ENCODE measurements at places on chromosomes 4 and X. TPM values are rescaled to one million over a fixed set of nuclear protein-coding genes. Genes with fewer than 3 reads are reported as not detected.

COL4A6 gene
- total RNA-seq = 2.4 TPM

DNA sequence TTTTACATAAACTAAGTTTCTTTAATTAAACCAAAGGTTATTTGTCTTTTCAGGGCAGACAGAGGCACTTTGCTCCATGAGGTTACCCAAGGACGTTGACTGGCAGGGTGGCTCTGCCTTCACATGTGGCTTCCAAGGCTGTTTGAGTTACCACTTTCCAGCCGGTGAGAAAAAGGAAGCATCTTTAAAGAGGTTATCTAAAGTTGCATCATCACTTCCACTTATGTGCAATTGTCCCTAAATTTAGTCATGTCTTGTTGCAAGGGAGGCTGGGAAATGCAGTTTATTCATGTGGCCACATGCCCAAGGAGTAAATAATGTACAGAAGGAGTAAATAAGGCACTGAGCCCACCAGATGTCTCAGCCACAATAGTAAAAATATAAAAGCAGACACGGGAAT, 29.0 kb upstream of the RAP1GDS1 start:
- no peak overlapping the region for H3K27ac ChIP-seq
- no peaks in the 10 kb centered on the region for H3K36me3 ChIP-seq
- no peaks in the 10 kb centered on the region for H3K4me1 ChIP-seq
- no peaks in the 10 kb centered on the region for H3K27me3 ChIP-seq

MFAP3L gene
- total RNA-seq = 8.4 TPM

SOD3 gene
- 0.25 TPM for total RNA-seq

DNA sequence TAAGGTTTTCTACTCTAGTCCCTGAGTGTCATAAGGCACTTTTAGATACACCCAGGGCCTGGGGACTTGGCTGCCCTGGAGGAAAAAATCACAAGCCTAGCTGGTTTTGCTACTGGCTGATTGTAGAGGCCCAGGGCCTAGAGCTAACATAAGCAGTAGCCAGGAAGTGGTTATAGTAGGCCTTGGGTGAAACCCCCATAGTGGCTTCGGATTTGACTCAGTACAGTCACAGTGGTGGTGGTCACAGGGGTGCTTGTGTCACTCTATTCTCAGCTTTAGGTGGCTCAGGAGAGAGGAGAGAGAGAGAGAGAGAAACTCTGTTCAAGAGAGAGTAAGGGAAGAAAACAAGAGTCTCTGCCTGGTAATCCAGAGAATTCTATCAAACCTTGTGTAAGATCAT, 194.5 kb upstream of the EDA2R start:
- DNase-seq = no peak
- no peaks in the 10 kb centered on the region for H3K27me3 ChIP-seq
- no peaks in the 10 kb centered on the region for H3K36me3 ChIP-seq
- no peaks in the 10 kb centered on the region for H3K4me1 ChIP-seq

DNA sequence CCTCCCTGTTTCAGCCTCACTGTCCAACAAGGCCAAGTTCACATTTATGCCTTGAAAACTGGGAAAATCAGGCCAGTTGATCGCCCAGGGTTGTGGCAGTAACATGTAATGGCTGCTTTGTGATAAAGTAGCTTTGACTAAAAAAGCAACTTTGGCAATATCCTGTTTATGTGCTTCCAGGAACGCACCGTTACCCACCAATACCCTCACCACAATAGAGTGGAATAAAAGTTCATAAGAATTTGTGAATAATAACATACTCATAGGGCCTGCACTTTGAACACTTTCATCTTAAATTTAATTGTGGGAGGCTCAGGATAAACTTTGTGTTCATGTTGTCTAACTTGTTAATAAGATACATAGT, 80.7 kb upstream of the MAML3 start:
- no peaks in the 10 kb centered on the region for H3K27me3 ChIP-seq
- DNase-seq = no peak
- H3K36me3 ChIP-seq = no peaks in the 10 kb centered on the region
- no peak overlapping the region for H3K27ac ChIP-seq
- H3K4me1 ChIP-seq = no peaks in the 10 kb centered on the region

- no peak for DNase-seq
- peak overlapping the region; percentile 54 for H3K4me3 ChIP-seq
- peak overlapping the region; percentile 94 for H3K27ac ChIP-seq
- H3K27me3 ChIP-seq = no peaks in the 10 kb centered on the region
- H3K4me1 ChIP-seq = peaks cover 26% of the 10 kb centered on the region
These were observed 835 bp upstream of the NFKB1 start for GRCh38 chr4:102500352-102500695.
